Stimulated activated CD8-positive, alpha-beta memory T cell treated with anti-CD3 and anti-CD28 coated beads, Interleukin-2, amount 100 ng/mL, for 1 hour (primary cell): ENCODE measurements at places on chromosomes 6 and 20.

DNA sequence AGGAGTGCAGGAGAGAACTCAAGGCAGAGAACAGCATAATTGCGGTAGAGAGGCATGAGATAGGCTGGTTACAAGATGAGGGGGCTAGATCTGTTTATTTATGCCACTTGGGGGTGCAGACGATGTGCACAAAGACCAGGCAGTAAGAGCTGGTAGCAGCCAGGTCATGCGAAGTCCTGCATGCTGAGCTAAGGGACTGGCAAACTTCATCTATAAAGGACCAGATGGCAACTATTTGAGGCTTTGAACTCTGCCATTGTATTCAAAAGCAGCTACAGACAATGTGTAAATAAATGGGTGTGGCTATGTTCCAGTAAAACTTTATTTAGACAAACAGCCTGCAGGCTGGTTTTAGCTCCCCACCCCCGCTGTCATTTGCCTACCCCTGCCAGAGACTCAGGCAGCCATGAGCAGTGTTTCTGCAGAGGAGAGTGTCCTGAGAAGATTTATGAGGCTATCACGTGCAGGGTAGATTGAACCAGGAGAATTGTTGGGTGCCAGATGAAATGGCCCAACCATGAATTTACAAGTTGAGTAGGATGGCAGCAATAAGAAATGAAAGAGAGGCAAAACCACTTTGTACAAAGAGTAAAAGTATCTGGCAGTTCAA is 253.4 kb upstream of the MOCS1 start:
- no peak for DNase-seq

GRCh38 chr6:105746509-105746908 is 339.6 kb upstream of the PRDM1 start:
- DNase-seq: no peak

GRCh38 chr6:101454106-101454676 is 60.7 kb downstream of the GRIK2 start:
- DNase-seq: no peak

GRCh38 chr20:53186635-53187034 is 214.5 kb downstream of the TSHZ2 start:
- no peak for DNase-seq

GRCh38 chr6:170259278-170259677 is 31.6 kb downstream of the DLL1 start:
- DNase-seq: no peak

DNA sequence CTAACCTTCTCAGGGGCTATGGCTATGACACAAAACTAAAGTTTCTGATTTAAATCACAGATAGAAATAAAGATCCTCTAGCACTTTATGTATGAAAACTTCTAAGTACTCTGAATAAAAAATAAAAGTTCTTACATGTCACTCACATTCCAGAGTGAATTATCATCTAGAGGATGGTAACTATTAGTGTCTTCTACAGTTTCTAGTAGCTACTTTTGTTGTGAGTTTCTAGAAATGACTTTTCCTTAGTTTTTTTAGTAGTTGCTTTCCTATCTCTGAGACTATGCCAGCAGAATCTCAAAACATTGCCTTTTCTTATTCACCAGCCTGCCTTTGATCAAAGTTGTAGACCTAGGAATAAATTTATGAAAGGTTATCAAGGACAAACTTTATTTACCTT is 10.1 kb downstream of the ZNF318 start:
- DNase-seq: no peak

DNA sequence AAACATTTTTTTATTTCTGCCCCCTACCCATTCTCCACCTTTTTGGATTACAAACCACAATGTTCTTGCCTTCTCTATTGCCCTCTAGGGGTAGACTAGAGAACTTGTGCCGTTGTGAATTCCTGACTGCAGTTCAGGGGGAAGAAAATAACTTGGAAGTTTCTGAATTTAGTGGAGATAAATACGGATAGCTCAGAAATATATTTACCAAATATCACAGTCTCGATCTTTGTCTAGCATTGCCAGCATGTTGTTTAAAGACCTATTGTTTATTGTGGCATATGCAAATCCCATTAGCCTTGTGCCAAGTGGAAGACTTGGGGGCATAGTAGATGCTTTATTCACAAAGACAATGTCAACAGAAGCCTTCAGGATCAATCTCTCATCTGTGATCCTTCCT is 154.1 kb upstream of the MMS22L start:
- no peak for DNase-seq

- no peak for DNase-seq
Observed at GRCh38 chr6:51302431-51302830, 483.8 kb downstream of the TFAP2B start.

DNA sequence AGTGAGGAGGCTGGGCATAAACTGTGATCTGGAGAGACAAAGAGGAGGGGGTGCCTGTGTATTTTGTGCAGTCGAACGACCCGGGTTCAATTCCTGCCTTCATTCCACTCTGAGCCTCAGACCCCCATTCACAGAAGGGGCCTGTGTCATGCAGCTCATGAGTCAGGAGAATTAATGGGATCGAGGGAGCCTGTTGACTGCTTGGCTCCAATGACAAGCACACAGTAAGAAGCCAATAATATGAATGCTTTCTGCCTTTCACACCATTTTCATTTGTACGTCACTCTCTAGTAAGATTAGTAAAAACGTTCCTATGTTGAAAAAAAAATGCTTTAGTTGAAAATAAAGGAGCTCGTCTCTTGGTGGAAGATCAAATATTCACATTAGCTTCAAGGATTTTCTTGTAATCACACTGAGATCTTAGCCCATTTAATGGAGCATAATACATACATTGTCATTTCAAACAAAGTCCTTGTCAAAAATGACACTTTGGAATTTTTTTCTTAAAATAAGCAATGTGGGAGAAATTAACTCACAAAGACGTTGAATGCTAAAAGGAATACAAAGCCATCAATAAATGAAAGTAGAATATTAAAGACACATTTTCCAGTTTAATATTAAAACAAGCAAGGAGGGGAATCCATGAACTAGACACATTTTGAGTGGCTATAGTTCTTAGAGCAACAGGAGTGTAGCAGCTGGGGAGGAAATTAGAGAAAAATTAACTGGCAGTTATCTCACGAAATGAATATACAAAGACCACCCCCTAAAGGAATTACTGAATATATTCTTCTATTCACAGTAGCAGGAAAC is 246.7 kb upstream of the AFDN start:
- DNase-seq: no peak

DNA sequence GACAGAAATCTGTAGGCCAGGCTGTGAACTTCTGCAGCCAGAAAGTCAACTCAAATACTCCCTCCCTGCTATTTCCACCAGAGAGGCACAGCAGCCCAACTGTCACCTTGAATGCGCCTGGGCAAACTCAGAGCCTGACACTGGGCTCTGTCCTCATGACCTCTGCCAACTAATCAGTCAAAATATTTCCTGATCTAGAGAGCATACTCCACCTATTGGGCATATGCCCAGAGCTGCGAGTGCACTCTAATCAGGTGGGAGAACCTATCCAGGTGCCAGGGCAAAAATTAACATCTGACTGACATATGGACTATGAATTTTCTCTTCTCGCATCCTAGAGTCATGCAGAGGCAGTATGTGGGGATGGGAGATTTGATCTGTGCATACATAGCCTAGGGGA is 406.3 kb upstream of the RUNX2 start:
- no peak for DNase-seq

DNA sequence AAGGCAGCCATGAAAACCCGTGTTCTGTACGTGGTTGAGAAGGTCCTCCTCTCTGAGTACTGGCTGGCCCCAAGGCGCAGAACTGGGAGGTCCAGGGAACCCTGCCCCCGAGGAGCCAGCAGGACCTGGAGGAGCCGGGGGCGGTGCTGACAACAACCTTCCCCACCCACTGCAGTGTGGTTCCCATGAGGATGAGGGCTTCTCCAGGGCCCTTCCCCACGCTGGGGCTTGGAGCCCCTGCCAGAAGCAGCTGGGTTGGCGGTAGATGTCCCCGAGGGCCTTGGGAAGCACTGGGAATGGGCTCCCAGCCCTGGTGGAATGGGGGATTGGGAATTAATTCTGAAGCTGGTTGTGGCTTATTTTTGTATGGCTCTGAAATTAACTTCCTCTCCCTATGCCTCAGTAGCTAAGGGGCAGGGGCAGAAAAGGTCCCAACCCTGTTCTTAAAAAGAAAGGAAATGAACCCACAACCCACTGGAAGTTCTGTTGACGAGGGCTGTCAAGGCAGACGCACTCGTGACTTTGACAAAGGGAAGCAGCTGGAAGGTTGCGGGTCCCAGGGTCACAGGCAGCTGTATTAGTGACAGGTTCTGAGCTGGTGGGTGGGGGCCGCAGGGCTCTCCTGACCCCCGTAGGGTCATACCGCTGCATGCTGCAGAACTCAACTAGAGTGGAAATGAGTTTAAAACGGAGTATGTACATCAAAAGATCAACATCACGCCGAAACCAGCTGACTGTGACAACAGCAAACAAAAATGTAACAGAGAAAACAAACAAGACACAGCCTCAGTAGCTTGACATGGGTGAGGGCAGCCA is 13.9 kb upstream of the HELZ2 start:
- no peak for DNase-seq

DNA sequence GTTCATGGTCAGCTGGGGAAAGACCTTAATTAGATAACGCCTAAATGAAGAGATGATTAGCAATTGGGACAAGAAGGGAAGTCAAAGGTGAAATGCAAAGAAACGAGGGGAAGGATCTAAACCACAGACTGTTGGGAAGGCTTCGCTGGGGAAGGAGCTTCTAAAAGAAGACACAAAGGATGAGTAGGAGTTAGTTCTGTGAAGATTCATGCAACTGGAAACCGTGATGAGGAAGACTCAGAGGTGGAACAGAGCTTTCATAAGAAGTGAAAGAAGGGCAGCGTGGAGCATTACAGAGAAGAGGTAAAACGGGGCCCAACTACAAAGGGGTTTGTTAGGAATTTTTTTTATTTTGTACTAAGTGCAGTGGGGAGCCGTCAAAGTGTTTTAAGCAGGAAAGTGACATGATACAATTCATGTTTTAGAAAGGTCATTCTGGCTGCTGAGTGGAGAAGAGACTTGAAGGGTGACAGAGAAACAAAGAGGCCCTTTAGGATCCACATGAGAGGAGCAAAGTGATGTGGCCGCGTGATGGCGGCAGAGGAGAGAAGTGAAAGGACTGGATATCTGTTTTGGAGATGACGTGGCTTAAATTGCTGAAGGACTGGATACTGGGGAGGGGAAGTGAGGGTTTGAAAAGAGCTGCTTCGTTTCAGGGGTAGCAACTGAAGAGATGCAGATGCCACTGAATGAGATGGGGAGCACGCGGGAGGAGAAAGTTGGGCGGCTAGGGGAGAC is 33.6 kb downstream of the TTI1 start:
- no peak for DNase-seq

GRCh38 chr20:8540466-8540865 is 408.4 kb downstream of the PLCB1 start:
- no peak for DNase-seq

- DNase-seq: no peak
Observed at GRCh38 chr6:150636808-150637207, 37.1 kb downstream of the PLEKHG1 start.

DNA sequence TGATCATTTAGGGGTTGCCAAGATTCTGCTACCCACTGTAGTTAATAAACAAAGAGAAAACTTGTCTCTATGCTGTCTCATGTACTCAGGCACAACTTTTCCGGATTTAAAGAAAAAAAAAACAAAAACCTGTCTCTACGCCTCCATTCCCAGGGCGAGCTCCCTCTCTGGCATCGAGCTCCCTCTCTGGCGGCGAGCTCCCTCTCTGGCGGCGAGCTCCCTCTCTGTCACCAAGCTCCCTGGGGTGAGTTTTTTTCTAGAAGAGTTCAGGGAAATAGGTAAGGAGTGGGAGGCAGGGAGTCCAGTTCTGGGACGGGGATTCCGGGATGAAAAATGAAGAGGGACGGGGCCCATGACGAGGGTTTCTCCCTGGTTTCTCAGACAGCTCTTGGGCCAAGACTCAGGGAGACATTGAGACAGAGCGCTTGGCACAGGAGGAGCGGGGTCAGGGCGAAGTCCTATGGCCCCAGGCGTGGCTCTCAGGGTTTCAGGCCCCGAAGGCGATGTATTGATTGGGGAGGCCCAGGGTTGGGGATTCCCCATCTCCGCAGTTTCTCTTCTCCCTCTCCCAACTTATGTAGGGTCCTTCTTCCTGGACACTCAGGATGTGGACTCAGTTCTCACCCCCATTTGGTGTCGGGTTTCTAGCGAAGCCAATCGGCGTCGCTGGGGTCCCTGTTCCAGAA is 16.5 kb upstream of the HLA-A start:
- no peak for DNase-seq

DNA sequence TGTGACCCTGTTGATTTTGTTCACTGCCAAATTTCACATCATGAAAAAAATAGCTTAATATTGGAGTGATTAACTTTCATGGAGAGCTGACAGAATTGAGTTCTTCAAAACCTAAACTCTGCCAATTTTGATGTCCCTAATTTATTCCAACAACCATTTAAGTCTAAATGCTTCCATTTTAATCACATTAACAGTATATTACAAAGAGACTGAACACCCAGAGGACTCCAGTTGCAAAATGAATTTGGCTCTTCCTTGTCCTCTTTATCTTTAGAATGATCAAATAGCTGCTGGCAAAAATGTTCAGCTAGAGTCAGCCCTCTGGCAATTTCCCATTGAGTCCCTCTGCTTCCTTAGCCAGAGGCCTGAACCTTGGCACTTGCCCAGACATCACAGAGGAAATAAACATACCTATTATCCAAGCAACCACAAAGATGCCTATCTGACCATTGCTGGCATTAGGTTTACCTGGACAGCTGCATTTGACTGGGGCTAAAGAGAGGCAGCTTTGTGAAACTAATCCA is 299.0 kb upstream of the STXBP5 start:
- DNase-seq: no peak

DNA sequence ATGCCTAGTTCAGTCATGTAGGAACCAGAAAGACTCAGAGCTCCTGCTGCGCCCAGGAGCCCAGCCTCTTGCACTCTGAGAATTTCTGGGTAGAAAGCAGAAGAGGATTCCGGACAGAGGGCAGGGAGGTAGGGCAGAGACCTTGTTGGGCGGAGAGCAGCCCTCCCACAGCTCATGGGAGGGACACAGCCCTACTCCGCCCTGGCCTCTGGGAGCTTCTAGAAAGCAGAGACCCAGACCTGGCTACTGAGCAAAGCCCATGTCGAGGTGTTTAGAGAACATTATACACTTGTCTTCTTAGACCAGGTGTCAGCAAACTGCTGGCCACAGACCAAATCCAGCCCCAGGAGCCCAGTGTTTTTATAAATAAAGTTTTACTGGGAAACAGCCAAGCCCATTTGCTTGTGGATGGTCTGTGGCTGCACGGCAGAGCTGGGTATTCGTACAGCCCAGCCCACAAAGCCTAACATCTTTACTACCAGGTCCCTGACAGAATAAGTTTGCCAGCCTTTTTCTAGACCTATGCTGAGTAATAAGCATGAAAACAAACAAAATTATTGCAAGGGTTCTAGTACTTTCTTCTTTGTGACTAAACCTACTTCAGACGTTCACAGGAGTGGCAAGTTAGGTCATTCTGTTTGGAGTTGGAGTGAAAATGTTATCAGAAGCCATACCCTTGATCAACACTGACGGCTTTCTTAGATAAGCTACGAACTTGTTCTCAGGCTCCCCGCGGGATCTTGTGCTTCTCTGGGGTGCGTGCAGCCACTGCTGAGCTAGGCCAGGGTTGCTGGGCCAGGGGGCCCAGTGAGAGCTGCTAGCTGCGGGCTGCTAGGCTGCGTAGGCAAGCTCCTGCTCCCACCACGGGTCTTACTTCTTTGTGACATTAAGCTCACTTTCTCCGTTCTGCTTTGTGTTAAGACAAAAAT is 235.1 kb upstream of the FOXQ1 start:
- no peak for DNase-seq
